ENCODE measurements at places on chromosomes 2 and 18.

GRCh38 chr2:50335852-50336251 is 696.1 kb downstream of the NRXN1 start:
- no peak for DNase-seq

- no peak for DNase-seq
Measured at GRCh38 chr2:939936-940601, 10.6 kb upstream of the SNTG2 start.

- DNase-seq: no peak
Measured at GRCh38 chr2:66271777-66272176, 163.1 kb upstream of the MEIS1 start.

DNA sequence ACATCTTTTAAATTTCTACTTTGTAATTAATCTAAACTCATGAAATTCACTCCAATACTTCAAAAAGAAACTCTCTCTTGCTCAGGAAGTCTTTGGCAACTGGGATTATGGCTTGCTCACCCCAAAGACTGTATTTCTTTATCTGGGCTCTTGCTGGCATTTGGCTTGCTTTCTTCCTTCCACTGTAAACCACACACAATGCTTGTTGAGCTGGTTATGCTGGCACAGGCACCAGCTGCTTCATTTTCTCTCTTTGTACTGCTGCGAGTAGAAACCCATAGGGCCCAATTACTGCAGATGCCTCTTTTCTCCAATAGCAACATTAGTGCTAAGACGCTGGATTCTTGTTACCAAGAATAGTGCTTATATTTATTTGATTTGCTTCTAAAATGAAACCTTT is 51.4 kb downstream of the SLC38A11 start:
- DNase-seq: no peak

GRCh38 chr18:51007790-51008139 is 22.2 kb upstream of the SMAD4 start:
- no peak for DNase-seq

DNA sequence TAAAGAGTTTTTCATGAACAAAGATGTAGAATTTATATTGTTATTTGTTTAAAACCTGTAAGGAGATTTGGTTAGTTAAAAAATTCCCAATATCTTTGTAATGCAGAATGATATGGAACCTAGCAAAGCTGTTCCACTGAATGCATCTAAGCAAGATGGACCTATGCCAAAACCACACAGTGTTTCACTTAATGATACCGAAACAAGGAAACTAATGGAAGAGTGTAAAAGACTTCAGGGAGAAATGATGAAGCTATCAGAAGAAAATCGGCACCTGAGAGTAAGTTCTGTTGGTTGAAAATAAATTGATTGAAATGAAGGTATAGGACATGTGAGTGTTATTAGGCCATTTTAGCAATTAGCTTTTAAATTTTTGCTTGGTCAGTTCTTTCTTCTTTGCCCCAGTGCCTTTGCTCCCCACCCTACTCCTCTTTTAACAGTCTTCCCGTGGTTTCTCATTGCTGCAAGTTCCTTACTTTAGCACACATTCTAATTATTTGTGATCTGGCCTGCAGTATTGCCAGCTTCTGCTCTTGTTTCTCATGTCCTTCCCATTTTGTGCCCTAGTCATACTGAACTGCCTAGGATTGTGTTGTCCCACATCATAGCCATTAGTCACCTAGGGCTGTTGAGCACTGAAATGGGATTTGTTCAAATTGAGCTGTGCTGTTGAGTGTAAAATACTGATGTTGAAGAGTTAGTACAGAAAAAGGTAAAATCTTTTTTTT is 36.6 kb downstream of the VAPA start:
- DNase-seq: no peak

Data from thoracic aorta (tissue), 2 donors.